ENCODE measurements at places on chromosomes 5 and 9. TPM values are rescaled to one million over a fixed set of nuclear protein-coding genes. Genes with fewer than 3 reads are reported as not detected.

- H3K4me1 ChIP-seq: no peaks in the 10 kb centered on the region
- H3K27ac ChIP-seq: no peak overlapping the region
- no peaks in the 10 kb centered on the region for H3K36me3 ChIP-seq
- no peaks in the 10 kb centered on the region for H3K27me3 ChIP-seq
- H3K4me3 ChIP-seq: no peak overlapping the region
Observed at GRCh38 chr5:173831196-173831914, 56.8 kb upstream of the CPEB4 start.

DNA sequence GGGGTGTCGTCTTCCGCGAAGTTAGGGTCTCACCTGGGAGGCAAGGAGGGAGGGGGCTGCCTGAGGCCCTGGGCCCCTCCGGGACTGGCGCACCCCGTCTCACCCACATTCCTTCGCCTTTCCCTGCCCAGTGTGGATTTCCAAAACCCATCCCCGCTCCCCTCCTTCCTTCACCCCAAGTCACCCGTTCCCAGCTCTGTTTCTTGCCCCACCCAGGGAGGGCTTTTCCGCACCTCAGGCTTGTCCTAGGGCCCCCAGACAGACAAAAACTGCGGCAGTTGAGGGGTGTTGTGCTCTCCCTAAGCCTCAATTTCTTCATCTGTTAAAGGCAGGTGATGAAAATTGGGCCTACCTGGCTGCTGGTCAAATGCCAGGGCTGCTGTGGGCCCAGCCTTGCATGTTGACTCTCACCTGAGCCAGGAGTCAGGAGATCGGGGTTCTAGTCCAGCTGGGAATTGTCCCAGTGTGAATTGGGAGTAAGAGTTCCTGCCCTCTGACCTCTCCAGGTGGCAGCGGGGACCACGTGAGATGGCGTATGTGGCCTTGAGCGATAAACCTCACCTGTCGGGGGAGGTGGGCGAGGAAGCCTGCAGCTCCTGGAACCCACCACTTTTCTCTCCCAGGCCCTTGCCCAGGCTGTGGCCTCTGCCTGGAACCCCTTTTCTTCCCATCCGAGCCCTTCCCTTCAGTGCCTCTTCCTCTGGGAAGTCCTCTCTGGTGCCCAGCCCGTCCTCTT is 143.4 kb upstream of the IER5L start:
- DNase-seq: no peak
- peaks cover 12% of the 10 kb centered on the region for H3K4me1 ChIP-seq
- H3K36me3 ChIP-seq: no peaks in the 10 kb centered on the region
- no peak overlapping the region for H3K4me3 ChIP-seq
- H3K27me3 ChIP-seq: peaks cover 1% of the 10 kb centered on the region
- peak overlapping the region; percentile 69 for H3K27ac ChIP-seq

- peak; percentile 7 for DNase-seq
- H3K27ac ChIP-seq: peak overlapping the region; percentile 43
- H3K27me3 ChIP-seq: peaks cover 92% of the 10 kb centered on the region
Observed at GRCh38 chr9:21968331-21969010, 25.7 kb downstream of the CDKN2A start.

- no peak overlapping the region for H3K27ac ChIP-seq
- H3K4me3 ChIP-seq: no peak overlapping the region
- DNase-seq: no peak
- H3K27me3 ChIP-seq: peaks cover 17% of the 10 kb centered on the region
- no peaks in the 10 kb centered on the region for H3K36me3 ChIP-seq
Observed at GRCh38 chr9:90958328-90958727, 156.7 kb downstream of the SYK start.

DNA sequence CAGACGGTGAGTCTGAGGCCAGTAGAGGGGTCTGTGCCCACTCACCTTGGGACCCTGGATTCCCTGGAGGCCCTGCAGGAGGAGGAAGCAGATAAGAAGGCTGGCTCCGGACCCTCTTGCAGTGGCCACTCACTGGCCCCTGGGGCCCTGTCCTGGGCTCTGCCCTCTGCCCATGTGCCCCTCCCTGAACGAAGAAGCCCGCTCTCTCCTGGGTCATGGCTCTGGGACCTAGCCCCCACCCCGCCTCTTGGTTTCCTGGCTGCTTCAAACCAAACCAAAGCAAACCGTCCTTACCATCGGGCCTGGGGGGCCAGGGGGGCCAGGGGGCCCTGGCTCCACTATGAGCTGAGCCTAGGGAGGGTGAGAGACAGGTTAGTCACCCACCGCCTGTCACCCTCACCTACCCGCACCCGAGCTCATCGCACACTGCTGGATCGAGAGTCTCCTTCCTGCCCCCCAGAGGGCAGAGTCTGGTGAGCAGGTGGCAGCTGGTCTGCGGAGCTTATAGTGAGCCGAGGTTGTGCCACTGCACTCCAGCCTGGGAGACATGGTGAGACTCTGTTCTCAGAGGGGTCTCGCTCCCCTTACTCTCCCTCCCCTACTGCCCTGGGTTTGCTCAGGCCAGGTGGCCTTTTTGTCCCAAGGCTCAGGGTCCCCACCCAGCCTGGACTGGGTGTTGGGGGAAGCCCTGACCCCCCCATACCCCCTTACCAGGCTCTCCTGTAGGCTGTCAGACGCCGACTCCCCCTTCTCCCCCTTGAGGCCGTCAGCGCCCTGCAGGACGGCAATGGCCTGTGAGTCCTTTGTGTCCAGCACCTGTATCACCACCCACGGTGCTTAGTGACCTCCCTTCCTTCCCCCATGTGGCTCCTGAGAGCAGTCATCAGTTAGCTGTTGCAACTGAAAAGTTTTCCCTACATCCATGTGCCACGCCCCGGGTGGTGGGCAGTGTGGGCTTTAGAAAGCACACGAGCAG is 15.2 kb upstream of the PHYKPL start:
- no peaks in the 10 kb centered on the region for H3K36me3 ChIP-seq
- no peak overlapping the region for H3K27ac ChIP-seq
- peaks cover 17% of the 10 kb centered on the region for H3K4me1 ChIP-seq

- H3K4me3 ChIP-seq: no peak overlapping the region
- H3K36me3 ChIP-seq: no peaks in the 10 kb centered on the region
- H3K27me3 ChIP-seq: no peaks in the 10 kb centered on the region
Observed at GRCh38 chr5:142472306-142472951, 147.6 kb upstream of the SPRY4 start.

DNA sequence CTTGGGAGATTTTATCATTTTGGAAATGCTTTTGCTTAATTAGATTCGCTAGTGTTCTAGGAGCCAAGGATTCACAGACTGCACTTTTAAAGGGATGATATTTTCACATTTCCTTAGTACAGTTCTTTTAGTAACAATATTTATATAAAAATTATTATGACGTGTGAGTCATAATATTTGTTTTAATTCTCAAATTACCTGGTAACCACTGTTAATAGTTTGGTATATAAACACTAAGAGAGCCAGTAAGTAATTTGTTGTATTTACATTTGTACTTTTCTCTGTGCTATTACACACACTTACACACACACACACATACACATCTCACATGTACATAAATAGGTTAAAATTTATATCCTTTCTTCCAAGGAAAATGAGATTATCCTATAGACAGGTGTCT is 58.8 kb upstream of the RAD23B start:
- peaks cover 27% of the 10 kb centered on the region for H3K27me3 ChIP-seq
- no peak for DNase-seq
- no peak overlapping the region for H3K4me3 ChIP-seq
- no peaks in the 10 kb centered on the region for H3K36me3 ChIP-seq
- no peaks in the 10 kb centered on the region for H3K4me1 ChIP-seq

DNA sequence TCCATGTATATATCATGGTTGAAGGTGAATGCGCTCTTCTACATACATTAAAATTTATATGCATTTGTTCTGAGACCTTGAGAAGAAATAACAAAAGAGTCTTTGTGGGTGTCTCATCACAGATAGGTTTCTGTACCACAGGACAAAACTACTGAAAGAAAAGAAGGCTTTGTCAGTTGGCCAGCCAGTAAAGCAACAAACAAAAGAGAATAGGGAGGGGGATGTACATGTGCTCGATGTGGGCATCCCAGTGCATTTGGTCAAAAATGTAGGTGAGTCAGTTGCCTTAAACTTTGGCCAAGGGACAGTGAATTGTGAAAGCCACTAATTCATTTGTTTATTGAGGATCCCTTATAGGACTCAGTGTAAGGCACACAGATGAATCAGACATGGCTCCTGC is 13.3 kb downstream of the RBM18 start:
- H3K4me1 ChIP-seq: peaks cover 1% of the 10 kb centered on the region
- peaks cover 27% of the 10 kb centered on the region for H3K36me3 ChIP-seq
- no peak for DNase-seq
- H3K27ac ChIP-seq: no peak overlapping the region

- H3K27me3 ChIP-seq: peaks cover 13% of the 10 kb centered on the region
- H3K4me3 ChIP-seq: no peak overlapping the region
- no peaks in the 10 kb centered on the region for H3K36me3 ChIP-seq
- peaks cover 2% of the 10 kb centered on the region for H3K4me1 ChIP-seq
- DNase-seq: no peak
Observed at GRCh38 chr5:74596927-74597326, 43.6 kb downstream of the ENC1 start.

DNA sequence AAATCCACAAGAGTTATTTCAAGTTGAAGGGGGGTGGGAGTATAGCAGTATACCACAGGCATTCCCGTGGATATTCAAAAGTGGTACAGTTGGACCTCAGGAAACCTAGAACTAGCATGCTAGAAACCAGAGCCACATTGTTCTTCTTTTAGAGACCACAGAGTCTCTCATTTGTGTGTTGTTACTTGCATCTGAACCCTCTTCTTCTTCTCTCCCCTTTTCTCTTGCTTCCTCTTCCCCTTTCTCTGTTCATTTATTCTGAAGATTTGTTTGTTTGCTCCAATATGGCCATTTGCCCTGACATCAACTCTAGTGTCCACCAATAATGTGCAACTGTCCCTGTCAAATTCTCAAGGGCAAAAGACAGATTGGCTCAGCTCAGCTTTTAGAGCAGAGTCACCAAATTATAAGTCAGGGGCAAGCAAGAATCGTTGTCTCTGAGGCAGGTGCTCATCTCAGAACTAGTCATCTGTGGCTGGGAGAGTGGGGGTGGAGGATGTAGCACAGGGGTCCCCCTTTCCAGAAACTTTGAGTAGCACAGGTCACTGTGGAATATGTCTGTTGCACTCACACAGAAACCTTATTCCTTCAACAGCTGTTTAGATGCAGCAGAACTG is 321.1 kb downstream of the ARRDC3 start:
- H3K27ac ChIP-seq: no peak overlapping the region
- H3K4me1 ChIP-seq: peaks cover 5% of the 10 kb centered on the region
- no peaks in the 10 kb centered on the region for H3K36me3 ChIP-seq
- peaks cover 22% of the 10 kb centered on the region for H3K27me3 ChIP-seq
- H3K4me3 ChIP-seq: no peak overlapping the region

GRCh38 chr5:36613771-36614656 is 7.6 kb downstream of the SLC1A3 start:
- DNase-seq: no peak
- no peak overlapping the region for H3K27ac ChIP-seq
- H3K4me3 ChIP-seq: no peak overlapping the region
- H3K36me3 ChIP-seq: no peaks in the 10 kb centered on the region
- H3K4me1 ChIP-seq: no peaks in the 10 kb centered on the region

- H3K27me3 ChIP-seq: no peaks in the 10 kb centered on the region
- peaks cover 3% of the 10 kb centered on the region for H3K36me3 ChIP-seq
- H3K27ac ChIP-seq: no peak overlapping the region
Observed at GRCh38 chr9:113363336-113363735, 13.4 kb downstream of the HDHD3 start.

GRCh38 chr5:505951-506525 is 18.2 kb downstream of the SLC9A3 start:
- H3K36me3 ChIP-seq: no peaks in the 10 kb centered on the region
- no peak for DNase-seq
- H3K27ac ChIP-seq: no peak overlapping the region

- H3K27me3 ChIP-seq: peaks cover 19% of the 10 kb centered on the region
- H3K27ac ChIP-seq: no peak overlapping the region
- DNase-seq: no peak
- H3K36me3 ChIP-seq: no peaks in the 10 kb centered on the region
Observed at GRCh38 chr9:90854637-90855175, 53.1 kb downstream of the SYK start.

DNA sequence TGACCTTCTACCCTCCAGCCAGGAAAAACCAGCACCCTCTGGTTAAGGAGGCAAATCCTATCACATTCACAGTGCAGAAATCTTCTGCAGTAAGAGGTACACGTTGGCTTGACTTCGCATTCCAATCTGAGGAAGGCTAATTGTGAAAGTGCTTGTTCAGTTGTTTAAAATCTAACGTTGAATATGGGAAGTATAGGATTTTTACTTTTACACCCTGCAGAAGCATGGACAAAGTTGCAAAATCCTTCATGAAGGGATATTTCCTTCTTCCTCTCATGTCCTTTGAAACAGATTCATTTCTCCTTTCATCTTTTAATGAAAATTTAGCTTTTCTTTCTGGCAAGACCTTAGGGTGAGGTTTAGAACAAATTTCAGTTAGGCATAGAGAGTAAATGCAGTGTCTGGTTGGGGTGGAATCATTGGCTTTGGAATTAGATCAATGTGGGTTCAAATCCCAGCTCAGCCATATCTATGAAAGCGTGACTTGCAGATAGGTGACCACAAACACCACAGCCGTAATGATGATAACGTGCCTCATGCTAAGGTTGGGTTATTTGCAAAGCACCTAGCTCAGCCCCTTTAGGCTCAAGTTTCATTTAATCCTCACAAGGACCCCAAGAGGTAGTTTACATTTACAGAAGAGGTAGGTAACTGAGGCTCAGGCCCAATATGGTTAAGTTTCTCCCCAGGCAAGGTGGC is 42.2 kb upstream of the C5orf58 start:
- H3K27me3 ChIP-seq: peaks cover 3% of the 10 kb centered on the region
- no peaks in the 10 kb centered on the region for H3K4me1 ChIP-seq
- H3K27ac ChIP-seq: no peak overlapping the region

DNA sequence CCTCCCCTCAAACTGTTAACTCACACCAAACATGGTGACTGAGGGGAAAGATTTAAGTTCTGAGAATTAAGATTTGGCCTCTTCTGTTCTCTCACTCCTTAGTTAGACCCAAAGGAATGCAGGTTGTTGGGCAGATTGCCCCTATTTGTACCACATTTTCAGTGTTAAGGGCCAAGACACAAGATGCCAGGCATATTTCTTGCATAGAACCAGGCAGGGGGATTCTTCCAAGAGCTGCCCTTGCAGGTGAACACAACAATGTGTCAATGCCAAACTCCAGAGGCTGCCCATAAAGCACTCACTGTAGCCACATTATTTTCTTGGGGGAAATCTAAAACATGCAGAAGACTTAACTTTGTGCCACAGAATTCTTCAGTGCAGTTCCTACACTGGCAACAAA is 14.7 kb downstream of the MPDZ start:
- no peak overlapping the region for H3K4me3 ChIP-seq
- no peaks in the 10 kb centered on the region for H3K27me3 ChIP-seq
- DNase-seq: no peak
- no peaks in the 10 kb centered on the region for H3K4me1 ChIP-seq
- no peak overlapping the region for H3K27ac ChIP-seq

GRCh38 chr9:120360046-120360445 is 219.9 kb downstream of the CDK5RAP2 start:
- DNase-seq: no peak
- no peaks in the 10 kb centered on the region for H3K27me3 ChIP-seq
- H3K27ac ChIP-seq: no peak overlapping the region
- no peaks in the 10 kb centered on the region for H3K4me1 ChIP-seq
- no peak overlapping the region for H3K4me3 ChIP-seq

SLC4A9 gene
- total RNA-seq: 0.44 TPM

SHISAL2B gene
- not detected for total RNA-seq

DAB2IP gene
- not detected for total RNA-seq

GGTA1 gene
- not detected for total RNA-seq

SPATA31A3 gene
- not detected for total RNA-seq

NEURL1B gene
- total RNA-seq: 7.8 TPM

TMEM215 gene
- total RNA-seq: not detected

PRLR gene
- total RNA-seq: not detected

Measured in activated CD4-positive, alpha-beta T cell treated with anti-CD3 and anti-CD28 coated beads, Interleukin-2, amount 10 ng/mL, durations not matched to agents 7 days and 5 days (primary cell).